NCI-H2029 treated with DMSO at 0.1 percent for 48 hours (cell line): ENCODE measurements at places on chromosomes 11 and 22.
A peak's percentile ranks its signal among the peaks of the same experiment; 100 is the strongest.

DNA sequence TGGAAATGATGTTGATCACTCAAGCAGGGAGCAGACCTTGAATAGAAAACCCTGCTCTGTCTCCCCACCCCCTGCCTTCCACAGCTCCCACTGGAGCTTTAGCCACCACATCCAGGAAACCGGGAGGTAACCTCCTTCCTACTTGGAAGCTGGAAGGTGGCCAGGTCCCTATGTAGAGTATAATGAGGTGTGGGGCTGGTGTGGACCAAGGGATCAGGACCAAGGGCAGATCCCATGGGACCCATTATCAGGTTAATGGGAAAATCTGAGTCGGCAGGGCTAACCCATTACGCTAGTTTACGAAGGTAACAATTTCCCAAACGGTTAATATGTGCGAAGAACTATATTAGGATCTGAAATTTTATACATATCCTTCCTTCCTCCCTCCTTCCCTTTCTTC, 321.9 kb downstream of the MIAT start:
- no peak for DNase-seq

DNA sequence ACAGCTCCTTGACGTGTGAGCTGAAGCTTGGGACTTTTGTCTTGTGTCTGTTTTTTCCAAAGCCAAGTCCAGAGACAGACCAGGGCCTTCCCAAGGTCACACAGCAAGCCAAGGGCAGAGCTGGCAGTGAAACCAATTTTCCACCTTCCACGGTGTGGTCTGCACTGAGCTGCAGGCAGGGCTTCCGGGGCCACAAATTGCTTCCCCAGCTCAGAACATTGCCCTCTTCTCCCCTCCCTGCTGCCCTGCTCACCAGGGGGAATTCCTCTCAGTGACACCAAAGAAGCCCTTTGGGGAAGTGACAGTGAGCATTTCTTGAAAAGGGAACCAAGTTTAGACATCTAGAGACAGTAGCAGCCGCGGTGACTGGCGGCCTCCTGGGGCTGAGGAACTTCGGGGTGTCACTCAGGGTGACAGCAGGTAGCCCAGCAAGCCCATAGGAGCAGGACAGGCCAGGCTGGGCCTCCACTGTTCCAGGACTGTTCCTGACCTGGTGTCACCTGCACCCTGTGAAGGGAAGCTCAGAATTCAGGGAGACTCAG, 9.2 kb downstream of the FXYD2 start:
- DNase-seq = no peak

- DNase-seq = no peak
These were observed 99.7 kb downstream of the RRAS2 start for GRCh38 chr11:14259186-14259784.

GRCh38 chr11:75408957-75409219, 9.6 kb downstream of the RPS3 start:
- DNase-seq = no peak

DNA sequence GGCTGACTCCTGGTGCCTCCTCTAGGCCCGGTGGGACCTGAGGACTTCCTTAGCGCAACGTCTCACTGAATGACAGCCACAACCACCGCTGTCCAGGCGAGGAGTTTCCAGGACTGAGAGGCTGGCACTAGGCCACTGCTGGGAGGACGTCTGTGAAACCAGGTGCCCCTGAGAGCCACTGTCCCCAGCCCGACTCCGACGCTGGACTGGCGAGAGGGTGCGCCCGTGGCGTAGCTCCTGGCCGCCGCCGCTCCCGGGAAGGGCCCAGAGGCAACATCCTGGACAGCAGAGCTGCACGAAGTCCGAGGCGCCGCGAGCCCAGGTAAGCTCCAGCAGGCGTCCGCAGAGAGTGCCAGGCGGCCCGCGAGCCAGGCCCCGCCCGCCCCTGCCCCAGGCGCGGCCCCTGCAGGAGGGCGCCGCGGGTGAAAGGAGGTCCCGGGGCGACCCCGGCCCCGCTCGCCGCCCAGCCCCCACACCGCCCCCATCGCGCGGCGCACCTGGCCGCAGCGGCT, 525 bp downstream of the DGCR2 start:
- no peak for DNase-seq

GRCh38 chr22:49159711-49160110, 668.0 kb downstream of the BRD1 start:
- DNase-seq = no peak

DNA sequence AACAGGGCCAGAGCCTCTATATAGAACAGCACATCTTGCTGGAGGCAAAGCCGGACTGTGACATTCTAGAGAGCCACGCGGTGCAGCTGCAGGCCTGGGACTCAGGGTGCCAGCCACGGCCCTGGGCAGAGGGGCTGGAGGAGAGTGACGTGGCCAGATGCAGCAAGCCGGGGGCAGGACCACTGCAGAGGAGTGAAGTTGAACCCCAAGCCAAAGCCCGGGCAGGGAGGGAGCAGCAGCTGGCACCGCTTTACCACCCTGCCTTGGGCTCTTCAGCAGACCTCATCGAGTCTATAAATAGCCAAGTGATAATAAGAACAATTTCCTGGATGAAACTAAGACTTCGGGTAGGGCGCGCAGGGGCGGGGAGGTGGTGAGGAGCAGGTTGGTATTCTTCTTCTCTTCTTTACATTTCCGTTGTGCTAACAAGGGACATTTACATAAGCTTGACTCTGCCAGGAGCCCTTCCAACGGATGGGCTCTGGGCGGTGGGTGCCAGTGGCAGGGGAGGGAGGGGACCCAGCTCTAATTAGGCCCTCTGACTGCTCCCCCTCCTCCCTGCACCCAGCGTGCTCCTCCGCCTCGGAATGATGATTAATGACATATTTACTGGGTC, 110.2 kb downstream of the ST3GAL4 start:
- DNase-seq = peak; percentile 64

GRCh38 chr11:114340311-114341131, 44.3 kb downstream of the NNMT start:
- peak; percentile 29 for DNase-seq
